Suppressor macrophage treated with lipopolysaccharide for 1 hour (primary cell): ENCODE measurements at places on chromosomes 1 and 21.
A peak's percentile ranks its signal among the peaks of the same experiment; 100 is the strongest.

- DNase-seq = no peak
Measured at GRCh38 chr1:11880181-11880575, 21.4 kb upstream of the NPPB start.

DNA sequence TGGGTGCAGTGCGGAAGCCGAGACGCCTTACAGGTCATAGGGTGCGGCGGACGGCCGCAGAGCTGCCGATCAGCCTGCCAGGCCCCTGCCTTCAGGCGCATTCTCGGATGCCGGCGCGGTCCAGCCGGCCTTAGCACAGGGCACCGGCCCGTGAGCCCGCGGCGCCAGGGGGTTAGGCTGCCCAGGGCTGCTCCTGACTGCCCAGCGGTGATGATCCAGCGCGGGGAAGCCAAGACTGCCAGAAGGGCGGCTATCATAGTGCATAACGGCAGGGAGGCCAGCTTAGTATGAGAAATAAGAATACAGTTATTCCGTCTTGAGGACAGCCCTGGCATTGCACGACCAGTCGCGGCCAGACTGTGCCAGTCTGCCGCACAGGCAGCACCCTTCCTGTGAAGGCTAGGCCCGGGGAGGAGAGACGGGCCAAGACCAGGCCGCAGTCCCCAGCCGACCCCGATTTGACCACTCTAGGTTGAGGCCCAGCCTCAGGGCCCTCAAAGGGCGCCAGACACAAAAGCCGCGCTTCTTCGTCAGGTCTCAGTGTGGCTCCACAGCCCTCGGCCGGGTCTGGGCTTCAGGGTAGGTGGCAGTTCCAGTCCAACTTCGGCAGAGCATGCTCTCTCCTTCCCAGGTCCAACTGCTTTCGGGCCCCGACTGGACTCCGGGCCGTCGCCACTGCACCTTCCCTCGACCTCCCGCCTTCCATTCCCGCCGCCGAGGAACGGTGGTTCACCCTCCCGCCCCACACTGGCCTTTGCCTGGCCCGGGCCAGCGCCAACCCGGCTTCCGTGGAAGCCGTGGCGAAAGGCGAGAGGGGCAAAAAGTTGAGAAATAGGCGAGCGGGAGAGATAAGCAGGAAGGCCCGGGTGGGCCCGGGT is 829 bp downstream of the ALX3 start:
- peak; percentile 17 for DNase-seq

DNA sequence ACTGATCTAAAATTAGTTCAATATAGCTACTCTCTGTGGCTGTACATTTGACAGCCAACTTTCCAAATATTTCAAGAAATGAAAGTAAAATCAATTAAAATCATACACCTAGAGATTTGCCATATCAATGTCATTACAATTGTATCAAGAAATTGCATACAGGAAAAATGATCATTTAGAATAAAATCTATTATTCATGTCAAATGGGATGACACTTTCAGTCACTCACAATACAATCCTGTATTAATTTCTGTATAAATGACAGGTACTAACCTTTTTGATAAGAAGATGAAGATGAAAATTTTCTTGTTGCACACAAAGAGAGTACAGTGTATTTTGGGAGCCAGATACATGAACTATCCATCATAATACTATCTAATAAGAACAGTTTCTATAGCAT is 1588.9 kb upstream of the PRMT6 start:
- DNase-seq = no peak

GRCh38 chr1:75922698-75923097 is 9.5 kb downstream of the ASB17 start:
- DNase-seq = no peak

GRCh38 chr1:48182439-48182838 is 40.1 kb upstream of the SLC5A9 start:
- no peak for DNase-seq

DNA sequence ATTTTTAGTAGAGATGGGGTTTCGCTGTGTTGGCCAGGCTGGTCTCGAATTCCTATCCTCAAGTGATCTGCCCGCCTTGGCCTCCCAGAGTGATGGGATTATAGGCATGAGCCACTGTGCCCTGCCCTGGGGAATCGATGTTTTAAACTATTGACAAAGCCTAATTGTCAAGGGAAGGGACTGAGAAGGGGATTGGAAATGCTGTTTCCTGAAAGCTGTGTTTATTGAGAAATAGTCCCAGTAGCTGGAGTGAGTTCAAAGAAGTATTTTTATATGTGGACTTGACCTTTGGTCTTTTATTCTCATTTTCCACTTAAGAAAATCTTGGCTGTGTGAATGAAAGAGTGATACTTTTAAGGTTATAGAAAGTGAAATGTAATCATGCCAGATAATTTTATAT is 47.5 kb downstream of the KIF1B start:
- no peak for DNase-seq

DNA sequence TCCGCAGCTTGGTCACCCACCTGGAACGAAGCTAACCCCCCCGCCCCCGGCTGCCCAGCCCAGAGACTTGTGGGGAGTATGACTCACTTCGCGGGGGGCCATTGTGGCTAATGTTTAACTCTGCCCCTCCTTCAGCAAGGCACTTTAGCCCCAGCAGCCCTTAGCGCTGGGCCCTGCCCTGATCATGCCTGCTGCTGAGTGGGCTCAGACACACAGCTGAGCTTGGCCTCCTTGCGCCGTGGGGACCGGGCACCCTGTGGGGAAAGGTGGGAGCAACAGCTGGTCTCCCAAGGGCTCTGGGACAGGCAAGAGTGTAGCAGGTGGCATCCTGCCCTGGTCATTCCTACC is 6.3 kb upstream of the LAD1 start:
- no peak for DNase-seq

GRCh38 chr1:25610822-25611630 is 5.6 kb upstream of the MAN1C1 start:
- DNase-seq = peak; percentile 29

GRCh38 chr1:163263818-163264655 is 57.7 kb upstream of the NUF2 start:
- peak; percentile 2 for DNase-seq

GRCh38 chr21:42426424-42426823 is 22.7 kb downstream of the UBASH3A start:
- no peak for DNase-seq

DNA sequence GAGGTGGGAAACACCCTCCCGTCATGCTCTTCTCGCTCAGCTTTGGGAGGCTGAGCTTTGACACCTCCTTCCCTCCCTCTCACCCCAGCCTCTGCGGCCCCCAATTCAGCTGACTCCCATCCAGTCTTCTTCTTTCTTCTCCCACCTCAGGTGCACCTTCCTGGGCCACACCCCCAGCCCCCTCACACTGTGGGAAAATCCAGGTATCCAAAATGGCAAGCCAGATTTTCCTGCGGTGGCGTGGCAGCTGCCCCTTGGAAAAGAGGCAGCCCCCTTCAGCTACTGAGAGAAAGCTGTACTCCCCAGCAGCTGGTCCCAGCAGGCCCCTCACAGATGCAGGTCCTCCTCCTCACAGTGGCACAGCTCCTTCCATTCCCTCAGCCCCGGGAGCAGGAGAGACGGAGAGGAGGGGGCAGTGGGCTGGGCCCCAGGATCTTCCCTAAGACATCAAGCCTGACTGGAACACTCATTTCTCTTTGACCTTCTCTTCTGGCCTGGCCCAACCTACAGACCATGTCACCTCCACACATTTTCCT is 61.6 kb downstream of the OPTC start:
- DNase-seq = no peak

GRCh38 chr1:29939079-29939478 is 702.8 kb downstream of the PTPRU start:
- peak; percentile 25 for DNase-seq

DNA sequence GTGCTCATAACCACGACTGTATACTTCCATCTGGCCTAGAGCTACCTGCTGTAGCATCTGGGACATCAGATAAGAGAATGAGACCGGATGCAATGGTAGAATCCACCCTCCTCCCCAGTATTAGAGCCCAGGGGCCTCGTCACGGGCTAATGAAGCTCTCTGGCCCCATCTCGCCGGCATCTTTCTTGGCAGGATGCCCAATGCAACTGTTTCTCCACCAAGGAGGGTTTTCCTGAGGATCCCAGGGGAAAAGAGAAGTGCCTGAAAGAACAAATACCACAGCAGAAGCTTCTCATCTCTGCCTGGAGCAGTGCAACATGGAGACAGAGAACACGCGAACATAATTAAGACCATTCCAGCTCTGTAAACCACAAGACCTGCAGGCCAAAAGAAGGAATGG is 80.0 kb downstream of the VWA5B1 start:
- DNase-seq = no peak

GRCh38 chr1:170495006-170495405 is 37.0 kb upstream of the GORAB start:
- no peak for DNase-seq

- no peak for DNase-seq
Measured at GRCh38 chr1:78799926-78800325, 150.3 kb downstream of the IFI44 start.

DNA sequence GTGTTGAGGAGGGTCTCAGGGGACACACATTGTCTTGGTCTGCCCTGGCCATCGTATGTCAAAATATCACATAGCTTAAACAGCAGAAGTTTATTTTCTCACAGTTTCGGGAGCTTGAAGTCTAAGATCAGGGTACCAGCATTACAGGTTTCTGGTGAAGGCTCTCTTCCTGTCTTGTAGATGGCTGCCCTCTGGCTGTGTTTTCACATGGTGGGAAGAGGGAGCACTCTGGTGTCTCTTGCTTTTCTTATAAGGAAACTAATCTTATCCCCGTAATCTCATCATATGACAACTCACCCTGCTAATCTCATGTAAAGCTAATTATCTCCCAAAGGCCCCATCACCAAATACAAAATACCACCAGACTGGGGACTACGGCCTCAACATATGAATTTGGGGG is 246.9 kb upstream of the ST6GALNAC5 start:
- DNase-seq = no peak

GRCh38 chr1:93468662-93469061 is 20.7 kb downstream of the FNBP1L start:
- DNase-seq = no peak

DNA sequence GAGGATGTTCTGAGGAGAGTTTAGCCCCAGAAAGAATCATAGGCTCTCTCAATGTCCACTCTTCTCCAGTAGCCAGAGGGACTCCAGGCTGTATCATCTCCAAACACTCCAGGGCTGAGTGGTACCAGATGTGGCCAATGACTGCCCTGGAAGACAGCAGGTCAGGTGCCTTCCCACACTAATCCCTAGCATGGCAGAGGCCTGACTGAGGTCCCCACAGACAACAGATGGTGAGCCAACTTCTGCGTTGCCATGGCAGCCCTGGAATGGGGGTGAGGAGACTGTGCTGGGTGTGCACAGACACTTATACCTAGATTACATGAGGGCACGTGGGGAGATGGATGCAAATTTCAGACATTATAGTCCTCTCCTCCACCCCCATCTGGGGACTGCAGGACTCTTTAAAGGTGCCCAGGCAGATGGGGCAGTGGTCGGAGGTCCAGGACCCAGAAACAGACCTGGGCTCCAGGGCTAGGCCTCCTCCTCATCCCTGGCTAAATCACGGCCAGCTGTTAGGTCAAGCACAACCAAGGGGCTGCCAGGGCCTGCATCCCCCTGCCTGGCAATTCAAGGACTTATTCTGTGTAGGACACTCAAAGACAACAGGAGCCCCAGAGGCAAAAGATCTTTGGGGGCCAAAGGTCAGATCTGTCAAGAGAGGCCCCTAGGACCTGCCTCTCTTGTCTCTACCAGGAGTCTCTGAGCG is 42.9 kb downstream of the CAMK2N1 start:
- DNase-seq = no peak

DNA sequence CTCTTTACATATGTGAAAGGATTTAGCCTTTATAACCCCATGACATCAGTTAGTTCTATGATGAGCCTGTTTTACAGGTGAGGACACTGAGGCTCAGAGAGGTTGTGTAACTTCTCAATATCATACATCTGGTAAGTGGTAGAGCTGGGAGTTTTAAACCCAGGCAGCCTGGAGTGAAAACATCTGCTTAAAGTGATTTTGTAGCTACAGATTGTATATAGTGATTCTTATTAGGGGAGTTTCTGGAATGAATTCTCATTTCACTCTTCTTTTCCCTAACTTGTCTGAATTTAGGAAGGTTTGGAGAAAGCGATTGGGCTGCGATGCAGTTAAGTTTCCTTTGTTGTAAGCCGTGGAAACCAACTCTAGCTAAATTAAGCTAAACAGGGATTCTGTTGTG is 175.6 kb downstream of the CAMTA1 start:
- no peak for DNase-seq

DNA sequence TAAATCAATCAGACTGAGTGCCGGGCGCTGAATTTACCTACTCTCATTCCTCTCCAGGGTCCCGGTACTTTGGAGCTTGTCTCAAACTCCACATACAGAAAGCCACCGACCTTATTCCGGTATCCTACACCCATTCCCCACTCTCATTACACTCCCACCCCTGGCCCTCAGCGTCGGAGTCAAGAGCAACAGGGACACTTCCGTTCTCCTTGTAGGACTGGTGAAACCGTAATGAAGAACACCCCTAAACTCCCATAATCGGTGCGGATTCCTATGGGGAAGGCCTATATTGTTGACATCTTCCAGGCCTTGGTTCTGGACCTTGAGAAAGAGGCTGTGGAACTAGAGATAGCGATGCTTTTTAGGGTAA is 798 bp downstream of the ZBED6 start:
- peak; percentile 67 for DNase-seq

DNA sequence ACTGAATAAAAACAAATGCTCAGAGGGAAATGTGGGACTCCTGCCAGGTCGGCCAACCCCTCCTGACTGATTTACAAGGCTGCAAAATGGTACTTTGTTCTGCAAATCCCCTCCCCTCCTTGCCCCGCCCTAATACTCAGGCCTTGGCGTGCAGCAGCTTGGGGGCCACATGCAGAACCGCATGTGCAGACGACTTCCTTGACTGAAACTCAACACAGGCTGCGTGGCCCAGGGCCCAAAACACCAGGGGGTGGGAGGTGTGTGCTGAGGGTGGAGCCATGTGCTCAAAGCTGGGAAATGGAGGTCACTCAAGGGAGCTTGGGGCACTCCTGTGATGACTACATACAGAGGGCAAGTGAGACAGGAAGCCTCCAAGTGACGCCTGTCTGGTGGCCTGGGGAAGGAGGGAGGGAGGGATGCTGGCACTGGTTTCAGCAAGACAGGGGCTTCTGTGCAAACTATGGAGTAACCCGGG is 87.2 kb downstream of the MRPL37 start:
- DNase-seq = peak; percentile 64

DNA sequence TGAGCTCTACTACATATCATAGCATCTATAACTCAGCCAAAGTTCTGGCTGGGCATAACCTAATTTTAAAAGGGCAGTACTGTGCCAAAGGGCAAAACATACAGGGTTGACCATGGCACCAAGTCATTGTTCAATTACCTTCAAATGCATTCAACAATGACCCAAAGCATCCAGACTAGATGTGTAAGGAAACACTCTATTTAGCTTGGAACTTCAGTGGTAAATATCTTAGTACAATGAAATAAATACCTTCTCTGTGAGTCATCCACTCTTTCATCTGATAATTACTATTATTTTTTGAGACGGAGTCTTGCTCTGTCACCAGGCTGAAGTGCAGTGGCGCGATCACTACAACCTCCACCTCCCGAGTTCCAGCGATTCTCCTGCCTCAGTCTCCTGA is 70.0 kb downstream of the NVL start:
- no peak for DNase-seq

GRCh38 chr1:2789986-2790581 is 11.4 kb downstream of the TTC34 start:
- no peak for DNase-seq
